ENCODE measurements at places on chromosomes 3 and 15.
A peak's percentile ranks its signal among the peaks of the same experiment; 100 is the strongest.

GRCh38 chr15:69767191-69767590, 314.6 kb downstream of the RPLP1 start:
- DNase-seq, result no peak

GRCh38 chr3:53250881-53251605, 4.8 kb downstream of the TKT start:
- DNase-seq, result no peak

- DNase-seq, result no peak
These were observed 110.1 kb upstream of the MLF1 start for GRCh38 chr3:158460926-158461325.

DNA sequence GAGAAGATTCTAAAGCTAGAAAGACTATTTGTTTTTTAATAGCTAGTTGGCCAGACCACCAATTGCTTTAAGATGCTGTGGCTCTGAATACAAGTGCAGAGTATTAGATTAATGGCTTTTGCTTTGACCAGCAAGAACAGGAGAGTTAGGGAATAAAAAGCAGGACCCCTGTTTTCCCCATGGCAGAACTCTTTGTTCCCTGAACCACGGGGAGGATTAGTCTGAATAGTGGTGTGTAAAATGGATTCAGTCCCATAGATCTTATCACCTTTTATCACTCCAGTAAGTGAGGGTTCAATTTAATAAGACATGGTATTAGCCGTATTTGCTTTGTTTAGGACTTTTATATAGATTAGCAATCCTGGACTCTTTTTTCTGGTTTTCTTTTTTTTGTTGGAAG, 562.6 kb upstream of the DPPA4 start:
- no peak for DNase-seq

DNA sequence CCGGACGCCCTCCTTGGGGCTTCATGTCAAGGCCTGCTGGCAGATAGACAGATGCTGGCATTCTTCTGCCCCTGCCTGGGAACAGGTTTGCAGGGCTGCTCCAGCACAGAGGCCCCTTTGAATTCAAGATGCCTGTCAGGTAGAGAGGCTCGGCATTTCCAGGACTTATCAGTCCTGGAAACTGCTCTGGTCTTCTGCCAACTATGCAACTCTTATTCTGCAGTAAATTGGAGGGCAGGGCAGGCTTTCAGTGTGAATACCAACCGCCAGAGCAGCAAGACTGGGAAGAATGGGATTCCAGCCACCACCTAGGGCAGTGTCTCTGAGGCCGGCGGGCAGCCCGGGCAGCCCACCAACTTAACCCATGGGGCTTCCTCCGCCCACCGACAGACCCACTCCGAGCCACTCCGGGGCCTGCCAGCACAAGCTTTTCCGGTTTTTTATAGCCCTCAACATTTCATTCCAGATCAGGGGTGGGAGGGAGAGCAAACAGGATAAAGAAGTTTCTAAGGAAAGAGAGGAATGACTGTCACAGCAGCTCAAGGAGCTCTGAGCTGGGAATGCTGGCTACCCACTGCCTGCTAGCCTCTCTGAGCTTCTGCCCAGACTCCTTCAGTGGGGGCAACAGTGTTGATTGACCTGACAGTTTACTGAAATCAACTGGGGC, 140.9 kb downstream of the NTRK3 start:
- DNase-seq, result no peak

DNA sequence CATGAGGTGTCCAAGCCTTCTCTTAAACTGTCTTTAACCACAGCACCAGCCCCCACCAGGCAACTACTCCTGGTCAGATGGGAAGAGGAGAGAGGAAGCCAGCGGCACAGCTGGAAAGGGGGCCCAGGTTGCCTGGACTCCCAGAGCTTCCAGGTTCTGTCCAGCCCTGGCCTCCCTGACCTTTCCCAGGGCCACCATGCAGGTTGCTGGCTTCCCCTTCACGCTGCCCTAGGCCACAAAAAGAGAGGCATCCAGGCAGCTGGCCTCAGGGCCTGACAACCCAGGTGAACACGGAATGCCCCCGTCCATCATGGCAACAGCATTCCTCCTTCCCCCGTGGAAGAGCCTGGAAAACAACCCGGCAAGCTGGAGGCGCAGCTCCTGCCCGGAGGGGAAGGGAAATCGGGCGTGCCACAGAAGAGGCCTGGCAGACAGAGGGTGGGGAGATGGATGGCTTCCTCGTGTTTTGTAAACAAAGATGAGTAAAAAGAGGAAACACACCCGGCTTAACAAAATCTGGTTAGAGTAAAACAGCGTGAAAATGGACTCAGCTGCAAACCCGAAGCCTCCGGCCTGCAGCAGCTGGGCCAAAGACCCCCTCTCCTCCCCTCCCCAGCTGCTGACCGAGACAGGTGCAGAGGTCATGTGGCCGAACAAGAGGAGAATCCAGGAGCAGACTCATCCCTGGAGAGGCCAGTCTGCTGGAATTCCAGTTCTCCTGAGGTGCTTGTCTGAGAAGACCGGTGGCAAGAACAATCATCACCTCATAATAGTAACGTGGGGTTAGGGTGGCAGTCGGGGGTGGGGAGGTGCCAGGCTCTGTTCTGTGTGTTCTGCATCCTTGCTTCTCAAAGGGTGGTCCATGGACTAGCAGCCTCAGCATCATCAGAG, 15.5 kb downstream of the BMF start:
- no peak for DNase-seq

DNA sequence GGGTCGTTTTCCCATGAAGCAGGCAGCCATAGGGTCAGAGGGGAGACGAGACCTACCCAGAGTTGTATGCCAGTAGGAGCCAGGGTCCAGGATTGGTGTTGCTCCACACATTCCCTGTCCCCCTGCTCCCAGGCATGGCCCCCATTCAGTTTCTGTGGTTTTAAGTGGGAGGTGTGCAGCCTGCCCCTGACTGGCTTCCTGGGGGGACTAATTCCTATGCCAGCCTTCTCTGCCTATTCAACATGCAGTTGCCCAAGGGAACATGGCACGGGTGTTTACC, 126.3 kb downstream of the EEFSEC start:
- no peak for DNase-seq

GRCh38 chr3:7562892-7563291, 702.0 kb downstream of the GRM7 start:
- DNase-seq, result no peak

GRCh38 chr15:47688573-47689086, 28.7 kb upstream of the SEMA6D start:
- DNase-seq, result no peak

DNA sequence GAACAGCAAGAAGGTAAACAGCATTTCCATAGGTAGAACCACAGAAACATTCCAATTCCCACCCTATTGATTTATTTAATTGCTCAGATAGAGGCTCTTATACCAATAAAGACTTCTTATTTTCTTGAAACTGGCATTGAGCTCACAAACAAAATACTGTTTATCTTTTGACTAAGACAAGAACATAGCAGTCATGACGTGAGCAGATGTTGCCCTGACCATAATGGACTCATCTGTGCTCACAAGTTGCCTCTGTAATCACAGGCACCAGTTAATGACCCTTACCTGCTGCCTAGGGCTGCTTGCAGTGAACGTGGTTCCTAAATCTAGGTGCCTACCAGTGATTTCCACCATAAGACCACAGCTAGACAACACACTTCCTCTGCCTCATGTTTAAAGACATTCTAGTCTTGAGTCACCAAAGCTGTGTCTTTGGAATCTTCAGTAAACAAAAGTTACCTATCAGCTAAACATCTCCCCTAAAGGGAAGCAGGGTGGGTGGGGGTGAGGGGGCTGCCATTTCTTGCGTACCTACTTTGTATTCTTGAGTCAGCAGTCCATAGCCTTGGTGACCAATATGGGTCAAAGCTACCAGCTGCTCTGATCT, 2.1 kb downstream of the FYCO1 start:
- DNase-seq, result no peak

DNA sequence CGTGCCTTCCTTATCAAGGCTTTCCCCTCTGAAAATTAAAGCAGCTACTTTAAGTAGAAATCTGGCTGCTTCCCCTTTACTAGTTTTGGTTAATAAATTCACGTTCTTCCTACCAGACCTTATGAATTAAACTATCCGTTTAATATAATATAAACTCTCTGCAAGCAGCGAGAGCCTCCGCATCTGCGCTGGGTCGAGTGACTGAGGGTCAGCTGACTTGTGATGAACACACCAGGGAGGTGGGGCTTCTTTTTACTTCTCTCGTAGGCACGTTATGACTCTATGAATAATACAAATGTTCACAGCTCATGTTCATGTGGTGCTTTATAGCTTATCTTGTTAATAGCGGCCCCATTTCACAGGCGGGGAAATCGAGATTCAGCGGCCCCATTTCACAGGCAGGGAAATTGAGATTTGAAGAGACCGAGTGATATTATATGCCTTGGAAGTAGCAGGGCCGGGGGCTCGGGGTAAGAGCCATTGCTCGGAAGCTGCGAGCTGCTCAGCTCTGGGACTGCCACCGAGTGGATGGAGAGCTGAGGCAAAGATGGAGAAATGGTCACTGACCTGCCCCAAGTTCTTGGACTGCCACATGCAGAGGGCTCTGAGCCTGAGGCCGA, 8.3 kb downstream of the MUC4 start:
- no peak for DNase-seq

- no peak for DNase-seq
These were observed 250.5 kb downstream of the SHQ1 start for GRCh38 chr3:72597756-72598195.

DNA sequence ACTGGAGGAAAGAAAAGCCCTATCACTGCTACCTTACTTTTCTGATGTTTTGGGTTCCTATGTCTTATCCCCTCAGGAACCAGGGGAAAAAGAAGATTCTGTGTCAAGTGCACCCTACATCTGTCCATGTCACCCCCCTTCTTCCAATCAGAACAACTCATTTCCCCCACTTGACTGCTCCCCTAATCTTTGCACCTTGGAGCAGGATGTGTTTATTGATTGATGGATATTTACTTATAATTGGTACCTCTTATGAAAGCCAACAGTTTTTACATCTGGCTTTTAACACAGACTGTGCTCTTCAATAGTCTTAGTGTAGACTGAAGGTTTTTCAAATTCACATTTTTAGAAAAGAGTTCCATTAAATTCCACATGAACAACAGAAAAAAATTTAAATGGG, 33.3 kb downstream of the LIPC start:
- DNase-seq, result no peak

DNA sequence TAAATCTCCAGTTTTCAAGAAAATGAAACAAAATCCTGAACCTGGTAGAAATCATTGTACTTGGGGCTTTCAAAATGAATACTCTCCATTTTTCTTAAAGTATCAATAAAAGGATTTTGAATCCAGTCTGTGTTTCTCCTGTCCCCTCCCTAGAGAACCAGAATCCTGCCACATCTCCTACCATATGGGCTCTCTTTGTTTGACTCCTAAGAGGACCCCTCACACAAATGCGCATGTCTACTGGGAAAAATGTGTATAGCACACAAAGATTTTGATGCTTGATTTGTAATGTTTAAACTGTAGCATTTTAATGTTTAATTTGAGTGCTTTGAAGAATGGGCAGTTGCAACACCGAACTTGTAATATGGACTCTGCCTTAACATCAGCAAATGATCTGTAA, 25.9 kb downstream of the LRRC3B start:
- no peak for DNase-seq

DNA sequence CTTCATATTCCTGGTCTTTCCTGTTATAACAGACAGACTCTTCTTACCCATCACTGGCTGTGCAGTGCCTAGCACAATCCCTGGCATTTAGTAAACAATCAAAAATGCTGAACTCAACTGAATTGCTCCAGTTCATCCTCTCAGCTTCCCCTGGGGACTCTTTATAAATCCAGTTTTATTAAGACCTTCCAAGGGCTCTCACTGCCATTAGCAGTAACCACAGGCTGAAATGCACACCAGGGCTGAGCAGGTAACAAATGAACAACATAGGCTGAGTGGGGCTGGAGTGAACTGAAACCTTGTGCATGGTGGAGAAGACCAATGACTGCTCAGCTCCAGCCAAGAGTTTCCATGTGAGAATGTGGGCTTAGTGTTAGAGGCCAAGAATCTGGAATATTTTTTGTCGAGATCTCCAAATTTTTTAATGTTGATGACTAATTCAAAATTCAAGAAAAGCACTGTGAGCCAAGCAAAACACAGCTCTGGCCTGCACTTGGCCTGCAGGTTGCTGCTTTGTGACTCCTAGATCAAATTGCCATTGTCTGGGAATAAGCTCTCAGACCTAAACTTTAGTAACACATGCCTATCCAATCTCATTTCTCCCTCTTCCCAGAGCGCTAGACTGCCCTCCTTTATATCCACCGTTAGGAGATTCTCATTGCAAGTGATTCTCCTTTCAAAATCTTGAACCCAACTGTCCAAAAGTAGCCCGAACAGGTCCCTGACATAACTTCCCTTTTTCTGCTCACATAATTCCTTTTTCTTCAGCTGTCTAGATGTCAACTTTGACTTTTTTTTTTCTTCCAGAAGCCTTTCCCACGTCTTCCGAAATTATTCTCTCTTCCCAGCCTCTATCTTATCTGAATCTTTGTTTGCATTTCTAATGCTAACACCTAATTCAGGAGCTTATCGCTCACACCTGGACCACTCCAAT, 7.4 kb downstream of the SQOR start:
- DNase-seq, result peak; percentile 76

- DNase-seq, result no peak
These were observed 99.0 kb upstream of the RBMS3 start for GRCh38 chr3:29181872-29182271.

GRCh38 chr3:143271136-143271535, 151.6 kb downstream of the CHST2 start:
- DNase-seq, result no peak

- no peak for DNase-seq
These were observed 28.0 kb upstream of the DCLK3 start for GRCh38 chr3:36792342-36792741.

DNA sequence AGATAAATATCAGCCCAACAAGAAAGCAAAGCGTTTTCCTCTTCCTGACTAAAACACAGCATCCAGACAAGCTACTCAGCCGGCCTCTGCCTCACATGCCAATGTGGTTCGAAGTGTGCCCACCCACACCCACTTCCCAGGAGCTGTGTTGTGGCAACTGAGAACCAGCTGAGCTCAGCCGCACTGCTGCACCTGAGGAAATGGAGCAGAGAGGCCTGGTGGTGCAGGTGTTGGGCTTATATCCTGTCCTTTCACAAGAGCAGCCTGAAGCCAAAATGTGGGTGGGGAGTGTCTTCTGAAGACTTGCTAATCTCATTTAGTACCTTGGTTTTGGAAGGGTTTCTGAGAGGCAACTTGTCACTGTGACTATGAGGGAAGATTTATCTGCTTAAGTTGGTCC, 23.0 kb upstream of the RETNLB start:
- no peak for DNase-seq

GRCh38 chr3:63354160-63354559, 76.1 kb downstream of the SYNPR start:
- DNase-seq, result no peak

All from AG04449 (cell line).